ENCODE measurements at places on chromosomes 12 and 14.
A peak's percentile ranks its signal among the peaks of the same experiment; 100 is the strongest.

- DNase-seq: no peak
Observed at GRCh38 chr14:69399750-69400149, 1.3 kb downstream of the SLC39A9 start.

DNA sequence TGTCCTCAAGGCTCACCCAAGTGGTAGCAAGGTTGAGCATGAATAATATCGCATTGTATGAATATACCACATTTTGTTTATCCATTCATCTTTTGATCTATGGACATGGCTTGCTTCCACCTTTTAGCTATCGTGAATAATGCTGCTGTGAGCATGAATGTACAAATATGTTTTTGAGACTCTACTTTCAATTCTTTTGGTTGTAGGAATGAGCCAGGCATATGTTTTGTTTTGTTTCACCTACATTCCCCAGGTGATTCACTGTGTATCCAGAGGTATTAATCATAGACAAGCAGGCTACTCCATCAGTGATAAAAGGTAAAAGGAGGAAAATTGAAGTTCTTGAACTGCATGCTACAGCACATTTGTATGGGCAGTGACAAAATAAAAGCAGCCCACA, 35.8 kb downstream of the CDKL1 start:
- no peak for DNase-seq

GRCh38 chr12:105239304-105239703, 3.3 kb upstream of the APPL2 start:
- no peak for DNase-seq

- DNase-seq: no peak
Observed at GRCh38 chr14:54789781-54790480, 112.7 kb downstream of the GCH1 start.

DNA sequence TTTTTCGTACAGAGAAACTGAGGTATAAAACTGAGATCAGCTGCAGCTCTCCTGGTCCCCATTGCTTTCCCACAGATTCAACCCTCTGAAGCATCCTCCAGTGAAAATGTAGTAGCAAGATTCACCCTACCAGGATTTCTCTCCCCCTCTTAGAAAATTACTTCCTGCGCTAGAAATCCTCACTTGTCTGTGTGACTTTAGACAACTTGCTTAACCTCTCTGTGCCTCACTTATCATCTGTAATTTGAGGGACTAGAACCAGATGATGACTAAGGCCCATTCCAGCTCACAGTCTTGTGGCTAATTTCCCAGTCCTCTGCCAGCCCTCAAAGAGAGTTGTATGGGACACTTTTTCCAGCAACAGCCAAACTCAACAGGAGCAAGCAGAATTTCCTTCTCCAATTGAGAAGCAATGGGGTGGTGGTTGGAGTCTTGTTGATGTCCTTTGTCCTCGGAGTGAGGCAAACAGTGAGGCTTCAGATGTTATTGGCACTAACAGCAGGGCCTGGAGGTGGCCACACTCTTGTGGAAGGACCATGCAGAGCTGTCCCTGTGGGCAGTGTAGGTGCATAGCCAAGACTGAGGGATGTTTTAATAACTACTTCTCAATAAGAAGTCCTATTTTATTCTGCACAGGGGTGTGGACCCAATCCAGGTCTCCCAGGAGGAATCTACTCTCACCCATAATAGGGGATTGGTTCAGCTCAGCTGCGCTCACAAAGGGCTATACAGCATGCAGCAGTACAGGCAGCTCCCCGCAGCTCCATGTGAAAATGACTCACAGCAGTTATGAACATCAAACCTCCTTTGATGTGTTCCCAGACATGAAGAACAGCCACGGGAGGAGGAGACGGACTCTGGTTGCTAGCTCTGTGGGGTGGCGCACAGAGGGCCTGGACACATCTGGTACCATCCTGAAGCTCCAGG, 200.1 kb downstream of the DAD1 start:
- no peak for DNase-seq

- DNase-seq: no peak
Observed at GRCh38 chr12:5369298-5369697, 62.6 kb upstream of the NTF3 start.

- DNase-seq: no peak
Observed at GRCh38 chr12:11535127-11535526, 114.3 kb upstream of the ETV6 start.

DNA sequence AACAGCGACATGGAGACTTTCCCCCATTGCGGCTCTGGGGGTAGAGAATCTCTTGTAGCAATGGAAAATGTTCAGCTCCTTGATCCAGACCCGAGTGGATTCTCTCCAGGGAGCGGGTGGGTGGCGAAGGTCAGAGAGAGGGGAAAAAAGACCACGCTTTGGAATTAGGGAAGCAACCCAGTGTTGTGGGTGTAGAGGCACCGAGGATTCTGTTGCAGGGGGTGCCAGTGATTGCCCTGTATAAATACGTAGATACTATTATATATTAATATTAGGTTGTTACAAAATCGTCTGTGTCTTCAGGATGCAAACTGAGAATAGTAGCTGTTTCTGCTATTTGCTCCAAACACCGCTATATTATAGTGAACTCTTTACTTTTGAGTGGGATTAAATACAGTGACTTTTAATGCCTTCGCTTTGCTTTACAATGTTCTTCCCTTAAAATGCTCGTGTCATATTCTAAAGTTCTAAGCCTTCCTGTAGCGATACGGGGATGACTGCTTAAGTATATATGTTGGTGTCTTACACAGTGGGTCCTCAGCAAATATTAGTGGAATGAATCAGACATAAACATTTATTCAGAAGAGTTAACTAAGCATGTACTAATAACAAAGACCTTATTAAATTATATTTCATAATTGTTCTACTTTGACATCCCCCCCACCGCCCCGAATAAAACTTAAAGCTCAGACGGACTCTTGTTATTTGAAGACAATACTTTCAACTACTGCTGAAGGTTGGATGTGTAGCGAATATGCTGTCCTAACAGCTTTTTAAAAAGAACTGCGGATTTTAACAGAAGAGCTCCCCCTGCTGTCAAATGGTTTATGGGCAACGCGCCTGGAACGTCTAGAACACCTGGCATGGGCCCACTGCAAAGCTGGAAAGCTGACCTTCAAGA, 136.4 kb upstream of the KRAS start:
- peak; percentile 62 for DNase-seq

DNA sequence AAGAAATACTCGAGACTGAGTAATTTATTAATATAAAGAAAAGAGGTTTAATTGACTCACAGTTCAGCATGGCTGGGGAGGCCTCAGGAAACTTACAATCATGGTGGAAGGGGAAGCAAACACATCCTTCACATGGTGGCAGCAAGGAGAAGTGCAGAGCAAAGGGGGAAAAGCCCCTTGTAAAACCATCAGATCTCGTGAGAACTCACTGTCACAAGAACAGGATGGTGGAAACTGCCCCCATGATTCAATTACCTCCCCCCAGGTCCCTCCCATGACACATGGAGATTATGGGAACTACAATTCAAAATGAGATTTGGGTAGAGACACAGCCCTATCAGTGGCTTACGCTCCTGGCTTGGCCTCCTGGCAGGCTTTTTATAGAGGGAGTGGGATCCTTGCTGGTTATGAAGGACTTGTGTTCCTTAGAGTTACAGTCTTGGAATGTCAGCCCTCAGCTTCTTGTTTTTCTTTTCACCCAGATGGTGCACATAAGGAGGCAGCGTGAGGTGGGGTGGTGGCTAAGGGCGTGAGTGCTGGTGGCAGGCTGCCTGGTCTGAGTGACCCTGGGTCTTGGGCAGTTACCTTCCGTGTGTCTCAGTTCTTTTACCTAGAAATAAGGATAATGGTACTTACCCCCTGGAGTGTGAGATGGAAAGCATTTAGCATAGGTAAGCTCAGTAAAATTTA, 25.7 kb downstream of the TRAF3 start:
- DNase-seq: no peak

DNA sequence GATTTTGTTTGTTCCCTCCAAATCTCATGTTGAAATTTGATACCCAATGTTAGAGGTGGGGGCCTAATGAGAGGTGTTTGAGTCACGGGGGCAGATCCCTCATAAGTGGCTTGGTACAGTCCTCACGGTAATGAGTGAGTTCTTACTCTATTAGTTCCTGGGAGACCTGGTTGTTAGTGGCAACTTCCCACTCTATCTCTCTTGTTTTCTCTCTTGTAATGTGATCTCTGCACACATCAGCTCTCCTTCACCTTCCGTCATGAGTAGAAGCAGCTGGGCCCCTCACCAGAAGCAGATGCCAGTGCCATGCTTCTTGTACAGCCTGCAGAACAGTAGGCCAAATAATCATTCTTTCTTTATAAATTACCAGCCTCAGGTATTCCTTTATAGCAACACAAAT, 29.6 kb upstream of the KCNK10 start:
- DNase-seq: peak; percentile 97

- DNase-seq: no peak
Observed at GRCh38 chr14:80926397-80927082, 15.0 kb downstream of the CEP128 start.

GRCh38 chr12:68109444-68110217, 49.9 kb downstream of the IFNG start:
- no peak for DNase-seq

DNA sequence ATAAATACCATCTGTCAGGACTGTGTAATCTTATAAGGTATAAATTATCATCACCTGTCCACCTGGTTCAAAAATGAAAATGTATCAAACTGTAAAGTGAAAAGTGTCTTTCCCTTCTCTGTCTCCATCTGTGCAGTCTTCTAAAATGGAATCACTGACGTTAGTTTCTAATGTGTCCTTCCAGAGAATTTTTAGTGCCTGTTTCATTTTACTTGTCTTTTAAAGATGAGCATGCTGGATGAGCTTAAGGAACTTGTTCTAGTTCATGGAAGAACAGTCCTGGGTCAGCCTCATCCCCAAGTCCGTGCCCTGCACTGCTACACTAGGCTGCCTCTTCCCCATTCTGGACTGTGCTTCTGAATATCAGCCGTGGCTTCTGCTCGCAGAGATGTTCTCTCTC, 5.4 kb upstream of the NT5DC3 start:
- peak; percentile 27 for DNase-seq

- no peak for DNase-seq
Observed at GRCh38 chr12:132623072-132623869, 4.7 kb downstream of the P2RX2 start.

DNA sequence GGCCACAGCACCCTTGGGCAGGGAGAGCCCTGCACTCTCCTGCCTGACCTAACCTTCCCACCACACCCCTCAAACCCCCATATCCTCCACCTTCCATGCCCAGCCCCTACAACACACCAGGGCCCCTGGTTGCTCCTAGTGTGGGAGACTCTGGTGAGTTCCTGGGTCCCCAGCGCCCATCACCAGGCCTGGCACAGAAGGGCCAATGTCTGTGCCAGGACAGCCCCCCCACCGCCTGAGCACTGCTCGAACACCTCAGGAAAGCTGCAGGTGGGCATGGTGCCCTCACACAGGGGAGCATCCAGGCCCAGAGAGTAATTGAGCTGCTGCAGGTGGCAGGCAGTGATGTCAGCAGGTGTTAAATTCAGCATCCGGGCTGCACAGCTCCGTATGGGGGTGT, 15.2 kb downstream of the ADCY6 start:
- DNase-seq: no peak

GRCh38 chr12:64218597-64218996, 3.5 kb downstream of the KICS2 start:
- DNase-seq: no peak

GRCh38 chr14:57029620-57030253, 219.5 kb upstream of the OTX2 start:
- DNase-seq: peak; percentile 73

- DNase-seq: no peak
Observed at GRCh38 chr12:46891306-46891705, 65.5 kb upstream of the SLC38A4 start.

- DNase-seq: no peak
Observed at GRCh38 chr14:55170526-55170925, 20.9 kb downstream of the DLGAP5 start.

DNA sequence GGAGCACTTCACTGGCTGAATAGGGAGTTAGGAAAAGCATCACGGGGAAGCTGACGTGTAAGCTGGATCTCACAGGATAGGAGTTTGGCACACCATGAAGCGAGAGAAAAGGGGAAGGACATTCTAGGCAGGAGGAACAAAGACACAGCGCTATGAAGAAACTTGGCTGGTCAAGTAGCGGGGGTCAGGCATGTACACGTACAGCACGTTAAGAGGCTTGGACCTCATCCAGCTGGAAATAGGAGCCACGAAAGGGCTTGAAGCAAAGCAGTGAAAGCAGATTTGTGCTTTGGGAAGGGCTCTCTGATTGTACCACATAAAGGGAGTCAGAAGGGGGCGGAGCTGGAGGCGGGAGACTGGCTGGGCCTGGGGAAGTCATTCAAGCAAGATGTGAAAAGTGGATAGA, 19.6 kb upstream of the GALNT8 start:
- peak; percentile 6 for DNase-seq

- DNase-seq: peak; percentile 20
Observed at GRCh38 chr14:37253905-37254304, 56.2 kb downstream of the MIPOL1 start.

DNA sequence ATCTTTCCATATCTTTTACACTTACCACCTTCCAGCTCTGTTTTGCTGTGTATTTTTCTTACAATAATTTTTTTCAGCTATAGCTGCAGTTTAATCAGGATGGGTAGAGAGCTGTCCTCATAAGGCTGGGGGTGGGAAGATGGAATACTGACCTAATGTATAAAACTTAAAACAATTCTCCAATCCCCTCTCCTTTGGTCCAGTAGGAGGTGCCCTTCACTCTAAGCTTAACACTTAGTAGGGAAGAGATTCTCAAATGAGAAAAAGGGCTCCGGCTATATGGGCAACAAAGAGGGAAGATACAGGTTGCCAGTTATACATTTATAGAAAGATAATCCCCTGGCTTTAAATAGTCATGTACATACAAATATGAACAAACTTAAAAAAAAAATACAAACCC, 2.8 kb downstream of the ORMDL2 start:
- DNase-seq: no peak

GRCh38 chr12:74586251-74586650, 48.6 kb downstream of the ATXN7L3B start:
- no peak for DNase-seq

DNA sequence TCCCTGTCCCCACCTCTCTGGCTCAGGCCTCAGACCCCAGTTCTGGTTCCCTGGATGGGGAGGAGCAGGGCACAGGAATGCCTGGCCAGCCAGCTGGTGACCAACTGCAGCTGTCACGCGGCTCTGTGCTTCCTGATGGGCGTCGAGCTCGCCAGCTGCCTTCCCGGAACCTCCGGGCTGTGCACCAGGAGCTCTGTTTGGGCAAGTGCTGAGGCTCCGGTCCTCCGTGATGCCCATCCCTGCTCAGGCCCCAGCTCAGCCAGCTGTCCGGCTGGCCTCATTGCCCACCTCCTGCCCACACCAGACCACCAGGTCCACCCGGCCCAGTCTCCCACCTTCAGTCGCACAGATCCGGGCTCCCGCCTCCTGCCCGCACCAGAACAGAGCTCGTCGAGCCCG, 4.8 kb downstream of the IFFO1 start:
- no peak for DNase-seq

Data from NCI-H524 (cell line).